NCI-H446 (cell line): ENCODE measurements at places on chromosomes 5 and 9.

DNA sequence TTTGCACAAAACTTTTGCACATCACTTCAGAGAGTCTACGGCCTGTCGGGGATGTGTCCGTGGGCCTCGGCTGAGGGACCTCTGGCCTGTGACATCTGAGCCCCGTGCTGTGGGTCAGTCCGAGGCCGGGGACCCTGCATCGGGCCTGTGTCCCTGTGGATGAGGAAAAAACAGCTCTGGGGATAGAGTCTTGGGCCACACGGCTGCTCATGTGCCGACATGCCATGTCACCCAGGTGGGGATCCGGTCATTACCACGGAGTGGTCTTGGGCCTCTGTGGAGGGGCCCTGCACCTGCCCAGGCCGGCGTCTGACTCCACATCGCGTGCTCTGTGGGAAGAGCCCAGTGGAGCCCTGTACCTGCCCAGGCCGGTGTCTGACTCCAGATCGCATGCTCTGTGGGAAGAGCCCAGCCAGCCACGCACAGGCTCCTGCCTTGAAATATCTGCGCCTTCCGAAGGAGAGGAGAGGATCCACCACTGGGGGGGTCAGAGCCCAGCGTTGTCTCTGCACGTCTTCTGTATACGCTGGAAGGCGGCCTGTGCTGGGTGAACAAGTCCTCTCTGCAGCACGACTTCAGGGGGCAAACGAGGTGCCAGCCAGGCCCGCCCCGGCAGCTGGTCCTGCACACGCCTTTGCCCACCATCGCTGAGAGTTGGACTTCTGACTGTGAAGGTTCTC lies 27.5 kb upstream of the IRX4 start:
- DNase-seq = no peak

DNA sequence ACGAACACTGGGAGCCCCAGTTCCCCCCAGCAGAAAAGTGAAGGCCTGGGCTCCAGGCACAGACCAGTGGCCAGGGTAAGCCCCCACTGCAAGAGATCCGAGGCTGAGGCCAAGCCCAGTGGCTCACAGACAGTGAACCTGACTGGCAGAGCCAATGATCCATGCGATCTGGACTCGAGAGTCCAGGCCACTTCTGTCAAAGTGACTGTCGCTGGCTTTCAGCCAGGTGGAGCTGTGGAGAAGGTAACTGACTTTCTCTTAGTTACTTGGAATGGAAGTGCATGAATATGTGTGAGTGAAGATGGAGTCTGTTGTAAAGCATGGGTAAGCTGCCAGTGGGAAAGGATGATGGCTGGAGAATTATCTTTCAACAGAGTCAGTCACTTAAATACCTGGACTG lies 99.7 kb downstream of the GOLPH3 start:
- DNase-seq = no peak

GRCh38 chr5:131230406-131230805 lies 33.4 kb upstream of the CDC42SE2 start:
- DNase-seq = no peak

GRCh38 chr5:67680099-67680498 lies 483.5 kb upstream of the CD180 start:
- no peak for DNase-seq
